Ammon's horn (tissue), 1 donor: ENCODE measurements at places on chromosomes 2 and 18.

- DNase-seq, result no peak
Observed at GRCh38 chr2:84217456-84217855, 241.6 kb downstream of the SUCLG1 start.

GRCh38 chr18:26862084-26862483 lies 3.4 kb downstream of the AQP4 start:
- DNase-seq, result no peak

- DNase-seq, result no peak
Observed at GRCh38 chr2:231370749-231371429, 24.6 kb upstream of the B3GNT7 start.

DNA sequence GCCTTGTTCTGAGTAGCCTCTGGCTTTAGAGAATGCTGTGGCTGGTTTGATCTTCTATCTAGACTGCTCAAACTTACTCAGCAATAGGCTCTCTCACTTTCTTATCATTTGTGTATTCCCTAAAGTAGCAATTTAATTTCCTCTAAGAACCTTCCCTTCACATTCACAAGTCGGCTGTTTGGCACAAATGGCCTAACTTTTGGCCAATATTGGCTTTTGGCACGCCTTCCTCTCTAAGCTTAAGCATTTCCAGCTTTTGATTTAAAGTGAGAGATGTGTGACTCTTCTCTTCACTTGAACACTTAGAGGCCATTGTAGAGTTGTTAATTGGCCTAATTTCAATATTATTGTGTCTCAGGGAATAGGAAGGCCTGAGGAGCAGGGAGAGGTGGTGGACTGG lies 219.5 kb upstream of the PXDN start:
- no peak for DNase-seq

DNA sequence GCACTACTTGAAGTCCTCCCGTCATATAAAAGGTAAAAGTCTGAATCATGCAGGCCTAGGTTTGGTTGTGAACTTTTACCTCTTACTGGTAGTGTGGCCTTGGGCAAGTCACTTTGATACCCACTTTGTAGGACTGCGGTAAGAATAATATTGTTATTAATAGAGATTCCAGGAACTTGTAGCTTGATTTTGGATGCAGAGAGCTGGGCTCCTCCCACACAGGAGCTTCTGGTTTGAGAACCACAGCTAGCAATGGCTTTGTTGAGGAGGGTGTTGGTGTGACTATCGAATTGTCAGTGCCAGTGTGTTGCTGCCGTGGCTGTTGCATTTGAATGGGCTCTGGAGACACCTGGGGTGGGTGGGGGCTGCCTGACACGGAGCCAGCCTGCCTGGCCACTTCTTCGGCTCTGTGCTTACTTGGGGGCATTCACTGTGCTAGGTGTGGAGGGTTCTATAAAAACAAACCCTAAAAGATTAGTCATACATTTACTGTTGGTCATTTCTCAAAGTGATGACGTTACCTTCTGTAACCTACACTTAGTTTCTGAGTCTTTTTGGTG lies 38.5 kb downstream of the ASAP2 start:
- no peak for DNase-seq

DNA sequence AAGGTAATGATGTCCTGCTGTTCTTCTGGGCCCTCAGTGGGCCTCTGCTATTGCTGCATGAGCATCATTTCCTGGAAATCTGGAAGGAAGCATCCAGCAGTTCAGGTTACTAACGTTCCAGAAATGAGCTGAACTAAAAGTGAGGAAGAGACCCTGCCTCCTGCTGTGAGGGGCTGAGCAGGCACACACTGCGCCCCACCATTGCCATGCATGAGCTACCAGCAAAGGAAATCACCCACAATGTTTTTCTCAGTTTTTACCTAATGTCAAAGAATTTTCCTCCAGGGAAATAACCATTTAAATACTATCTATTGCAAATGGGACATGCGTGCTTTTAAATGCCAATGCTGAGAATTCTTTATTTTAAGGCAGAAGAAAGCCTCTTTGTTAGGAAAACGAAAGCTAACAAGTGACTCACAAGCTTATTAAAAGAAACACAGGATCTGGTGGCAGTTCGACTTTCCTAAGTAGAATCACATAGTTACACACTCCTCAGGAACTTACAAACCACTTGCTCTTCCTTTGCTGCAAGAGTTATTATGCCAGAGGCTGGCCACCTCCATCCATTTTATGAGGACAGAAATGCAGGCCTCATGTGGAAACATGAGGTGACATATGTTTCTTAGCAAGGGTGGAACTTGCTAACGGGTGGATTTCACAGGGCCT lies 152.6 kb upstream of the TTC39C start:
- DNase-seq, result peak; percentile 25

GRCh38 chr18:63878925-63879324 lies 8.6 kb upstream of the SERPINB2 start:
- DNase-seq, result no peak

DNA sequence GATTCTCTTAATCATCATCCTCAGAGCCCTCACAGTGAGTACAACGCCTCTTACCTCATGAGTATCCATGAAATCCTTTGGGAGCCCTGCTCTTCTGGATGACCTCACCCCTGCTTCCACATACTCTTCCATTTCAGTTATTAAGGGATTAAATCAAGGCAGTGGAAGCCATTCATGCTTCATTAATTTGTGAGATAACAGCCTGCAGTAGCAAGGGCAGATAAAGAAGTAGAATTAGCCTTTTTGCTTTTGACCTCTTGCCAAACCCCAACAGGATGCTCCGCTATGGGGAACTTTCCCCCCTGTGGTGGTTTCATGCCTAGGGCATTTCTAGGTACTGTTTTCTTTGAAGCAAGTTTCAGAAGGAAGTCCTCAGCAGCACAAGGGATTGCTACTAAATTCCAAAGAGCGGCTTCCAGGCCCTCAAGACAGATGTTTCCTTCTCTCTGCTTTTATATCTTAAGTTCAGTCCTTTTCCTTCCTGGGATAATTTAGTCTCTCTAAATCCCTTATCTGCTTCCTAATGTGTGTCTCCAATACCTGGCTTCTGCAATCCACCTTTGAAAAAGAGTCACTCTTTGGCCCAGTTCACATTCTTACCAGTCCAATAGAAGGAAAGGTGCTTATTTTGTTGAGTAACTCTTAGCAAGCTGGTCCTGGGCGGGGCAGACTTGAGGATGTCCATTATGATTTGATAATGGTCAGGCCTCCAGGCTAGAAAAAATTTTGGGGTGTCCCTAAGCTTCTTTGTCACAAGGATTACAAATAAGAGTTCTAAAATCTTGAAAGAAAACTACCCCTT lies 76.9 kb downstream of the MYO1B start:
- peak; percentile 49 for DNase-seq

GRCh38 chr18:3579701-3580100 lies 129.7 kb downstream of the TGIF1 start:
- DNase-seq, result no peak

DNA sequence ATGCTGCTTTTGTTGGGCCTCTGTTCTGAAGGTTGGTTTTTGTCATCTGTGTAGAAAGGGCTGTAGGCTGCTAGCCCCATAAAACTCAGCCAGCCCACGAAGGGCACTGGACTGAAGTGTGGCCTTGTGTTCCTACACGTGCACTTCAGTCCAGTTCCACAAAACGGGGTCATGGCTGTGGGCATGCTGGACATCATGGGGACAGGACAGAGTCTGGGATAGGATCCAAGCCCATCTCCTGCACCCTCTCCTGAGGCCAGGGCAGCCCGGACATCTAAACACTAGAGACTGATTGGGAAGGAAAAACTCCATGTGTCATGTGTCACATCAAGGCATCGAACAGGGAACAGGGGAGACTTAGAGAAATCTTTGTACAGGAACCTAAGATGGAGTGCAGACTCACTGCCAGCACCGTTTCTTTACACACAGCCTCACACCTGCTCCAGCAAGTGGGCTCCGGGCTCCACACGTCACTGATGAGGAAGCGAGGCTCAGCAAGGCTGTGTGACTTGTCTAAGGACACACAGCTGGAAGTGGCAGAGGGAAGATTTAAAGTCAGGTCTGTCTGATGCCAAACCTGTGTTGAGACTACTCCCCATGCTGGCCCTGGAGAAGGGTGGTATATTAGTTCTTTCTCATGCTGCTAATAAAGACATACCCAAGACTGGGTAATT lies 74.8 kb upstream of the BCL2L11 start:
- DNase-seq, result no peak

- DNase-seq, result no peak
Observed at GRCh38 chr2:8134985-8135682, 546.7 kb upstream of the ID2 start.

DNA sequence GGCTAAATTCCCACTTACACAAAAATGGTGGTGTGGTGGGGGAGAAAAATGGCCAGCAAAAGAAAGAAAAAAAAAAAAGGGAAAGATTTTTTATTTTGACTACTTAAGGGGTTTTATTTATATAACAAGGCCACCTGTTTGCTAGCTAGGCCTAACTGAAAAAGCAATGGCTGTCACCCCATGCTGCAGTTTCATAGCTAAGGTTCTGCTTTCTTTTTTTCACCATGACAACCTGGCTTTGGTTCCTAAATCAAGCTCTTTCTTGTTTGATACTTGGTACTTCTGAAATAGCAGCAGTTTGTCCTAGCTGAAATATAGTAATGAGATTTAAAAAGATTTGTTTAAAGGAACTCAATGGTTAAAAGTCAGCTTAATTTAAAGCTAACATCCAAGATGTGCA lies 433.2 kb upstream of the MEX3C start:
- DNase-seq, result peak; percentile 32

- DNase-seq, result no peak
Observed at GRCh38 chr18:476251-476664, 24.2 kb downstream of the COLEC12 start.

DNA sequence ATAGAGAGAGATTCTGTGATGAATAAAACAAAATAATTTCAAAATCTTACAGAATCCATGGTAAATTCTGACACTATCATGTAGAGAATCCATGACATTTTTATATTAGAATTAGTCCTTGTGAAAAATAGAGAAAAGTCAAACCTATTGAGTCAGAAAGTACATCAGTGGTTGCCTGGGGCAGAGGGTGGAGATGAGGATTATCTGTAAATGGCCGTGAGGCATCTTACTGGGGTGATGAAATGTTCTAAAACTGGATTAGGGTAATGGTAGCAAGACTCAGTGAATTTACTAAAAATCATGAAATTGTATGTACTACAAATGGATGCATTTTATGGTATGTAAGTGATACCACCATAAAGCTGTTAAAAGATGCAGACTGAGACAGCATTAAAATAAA lies 323.1 kb downstream of the SLC8A1 start:
- DNase-seq, result no peak

- no peak for DNase-seq
Observed at GRCh38 chr2:179749210-179749609, 112.2 kb downstream of the ZNF385B start.

DNA sequence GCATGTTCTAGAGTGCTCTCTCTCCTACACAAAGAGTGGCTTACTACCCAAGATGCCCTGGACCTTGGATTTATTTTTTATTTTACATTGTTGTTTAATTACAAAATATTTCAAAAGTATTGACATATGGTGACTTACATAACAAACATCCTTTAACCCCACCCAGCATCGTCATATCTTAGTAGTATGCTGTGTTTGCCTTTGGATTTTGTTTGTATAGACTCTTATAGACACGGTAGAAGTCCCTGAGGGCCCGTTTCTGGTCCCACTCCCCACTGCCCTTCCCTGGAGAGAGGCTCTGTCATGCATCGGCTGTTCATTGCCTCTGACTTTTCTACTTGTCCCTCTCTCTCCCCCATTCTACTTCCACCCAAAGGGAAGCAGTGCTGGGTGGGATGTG lies 112.0 kb downstream of the ZBTB7C start:
- DNase-seq, result no peak

DNA sequence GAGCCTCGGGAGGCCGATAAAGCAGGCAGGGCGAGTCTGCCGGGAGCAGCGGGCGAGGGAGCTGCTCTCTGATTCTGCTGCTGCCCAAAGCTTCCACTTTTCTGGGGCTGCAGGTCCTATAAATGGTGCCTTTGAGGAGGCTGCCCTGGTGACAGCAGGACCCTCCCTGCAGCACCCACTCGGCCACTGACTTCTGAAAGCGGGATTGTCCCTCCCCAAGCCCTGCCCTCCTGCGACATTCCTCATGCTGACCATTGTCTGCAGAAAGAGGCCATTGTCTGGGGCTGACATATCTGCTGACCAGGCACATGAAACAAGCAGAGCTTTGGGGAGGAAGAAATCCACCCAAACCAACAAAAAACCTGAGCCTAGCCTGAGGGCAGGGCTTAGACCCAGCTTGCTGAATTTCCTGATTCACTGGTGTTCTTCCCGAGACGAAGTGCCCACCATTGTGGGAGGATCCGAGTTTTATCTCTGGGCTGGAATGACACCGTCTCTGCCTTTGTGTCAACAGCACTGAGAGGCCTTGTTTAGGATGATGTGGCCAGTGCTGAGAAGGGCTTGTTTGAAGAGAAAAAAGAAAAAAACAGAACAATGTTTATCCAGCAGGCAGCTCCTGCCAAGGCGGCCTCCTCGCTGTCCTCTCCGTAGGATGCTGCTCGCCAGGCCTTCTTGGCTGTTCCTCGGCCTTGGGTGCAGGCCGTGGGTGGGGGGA lies 129.7 kb downstream of the MYCN start:
- peak; percentile 97 for DNase-seq

GRCh38 chr18:24627644-24628315 lies 167.3 kb downstream of the HRH4 start:
- DNase-seq, result no peak

DNA sequence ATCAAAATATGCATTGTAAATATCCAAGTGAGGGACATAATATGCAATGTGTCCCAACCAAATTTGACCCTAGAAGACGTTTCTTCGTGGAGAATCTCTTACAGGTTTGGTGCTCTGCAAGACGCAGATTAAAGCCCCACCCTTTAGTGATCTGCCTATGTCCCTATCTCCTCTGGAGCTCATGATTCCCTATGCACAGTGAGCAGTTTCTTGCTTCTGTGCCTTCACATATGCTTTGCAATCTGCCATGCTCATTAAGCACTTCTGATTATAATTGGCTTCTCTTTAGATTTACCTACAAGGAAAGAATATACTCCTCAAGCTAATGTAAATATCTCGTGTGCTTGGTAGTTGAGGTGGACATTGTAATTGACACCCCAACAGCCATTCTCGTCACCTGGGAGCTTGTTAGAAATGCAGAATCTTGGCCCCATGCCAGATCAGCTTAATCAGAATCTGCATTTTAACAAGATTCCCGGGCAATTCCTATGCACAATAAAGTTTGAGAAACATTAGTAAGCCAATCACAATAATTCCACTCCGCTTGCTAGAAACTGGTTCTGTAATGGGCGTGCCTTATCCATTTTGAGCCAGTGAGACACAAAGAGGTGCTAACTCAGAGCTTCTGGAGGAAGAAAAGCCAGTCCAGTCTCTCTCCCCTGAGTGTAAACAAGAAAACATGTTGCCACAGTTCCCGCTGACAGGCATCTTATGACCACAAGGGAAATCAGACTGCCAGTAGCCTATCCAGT lies 2.8 kb upstream of the PUM2 start:
- no peak for DNase-seq
